ENCODE measurements at places on chromosomes 4 and X.
A peak's percentile ranks its signal among the peaks of the same experiment; 100 is the strongest.

DNA sequence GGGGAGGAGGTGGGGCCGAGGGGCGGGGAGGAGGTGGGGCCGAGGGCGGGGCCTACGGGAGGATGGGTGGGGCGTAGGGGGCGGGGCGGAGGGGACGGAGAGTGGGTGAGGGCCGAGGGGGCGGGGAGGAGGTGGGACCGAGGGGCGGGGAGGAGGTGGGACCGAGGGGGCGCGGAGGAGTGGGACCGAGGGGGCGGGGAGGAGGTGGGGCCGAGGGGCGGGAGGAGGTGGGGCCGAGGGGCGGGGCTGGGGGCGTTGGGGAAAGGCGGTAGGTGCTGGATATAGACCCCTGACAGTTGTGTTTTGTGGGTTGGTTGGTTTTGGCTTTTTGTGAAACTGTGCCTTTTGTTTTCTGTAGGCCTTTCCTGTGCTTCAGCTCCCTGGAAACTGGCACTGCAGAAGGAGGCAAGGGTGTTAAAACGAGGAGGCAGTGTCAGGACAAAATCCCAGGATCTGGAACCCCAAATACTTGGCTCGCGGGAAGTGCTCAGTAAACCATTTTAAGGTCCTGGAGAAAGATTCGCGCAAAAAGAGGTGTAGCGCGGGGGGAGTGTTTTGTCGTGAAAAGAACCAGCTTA, 580 bp upstream of the MMGT1 start:
- DNase-seq: peak; percentile 52

DNA sequence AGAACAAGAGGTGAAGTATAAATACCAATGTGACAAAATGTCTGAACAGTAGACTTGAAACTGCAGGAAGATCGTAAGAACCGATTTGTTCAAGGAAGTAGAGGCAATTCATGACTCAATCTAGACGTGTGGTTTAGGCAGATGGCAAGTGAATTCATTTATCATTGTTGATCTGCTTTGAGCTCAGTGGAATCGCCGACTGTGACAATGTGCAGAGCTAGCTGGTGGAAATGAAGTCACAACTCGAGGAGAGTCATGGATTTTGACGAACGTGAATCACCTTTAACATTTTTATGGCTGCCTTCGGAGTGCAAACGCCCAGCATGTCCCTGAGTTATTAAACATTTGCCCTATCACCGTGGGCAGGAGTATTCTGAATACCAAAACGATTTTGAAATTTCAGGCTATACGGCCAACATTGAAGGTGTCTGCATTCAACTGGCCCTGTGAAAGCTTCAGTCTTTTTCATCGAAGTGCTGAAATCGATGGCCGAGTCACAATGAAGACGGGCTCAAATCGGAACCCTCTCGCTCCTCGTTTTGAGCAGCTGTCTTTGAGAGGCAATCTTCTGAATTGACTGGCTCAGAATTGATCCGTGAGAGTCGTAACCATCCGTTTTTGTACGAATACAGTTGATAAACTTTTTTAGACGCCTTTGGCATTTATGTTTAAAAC, 689 bp upstream of the OGT start:
- peak; percentile 15 for DNase-seq

- no peak for DNase-seq
These were observed 182.7 kb downstream of the ANK2 start for GRCh38 chr4:113232194-113232593.

GRCh38 chrX:132876523-132877338, 81.7 kb downstream of the HS6ST2 start:
- no peak for DNase-seq

DNA sequence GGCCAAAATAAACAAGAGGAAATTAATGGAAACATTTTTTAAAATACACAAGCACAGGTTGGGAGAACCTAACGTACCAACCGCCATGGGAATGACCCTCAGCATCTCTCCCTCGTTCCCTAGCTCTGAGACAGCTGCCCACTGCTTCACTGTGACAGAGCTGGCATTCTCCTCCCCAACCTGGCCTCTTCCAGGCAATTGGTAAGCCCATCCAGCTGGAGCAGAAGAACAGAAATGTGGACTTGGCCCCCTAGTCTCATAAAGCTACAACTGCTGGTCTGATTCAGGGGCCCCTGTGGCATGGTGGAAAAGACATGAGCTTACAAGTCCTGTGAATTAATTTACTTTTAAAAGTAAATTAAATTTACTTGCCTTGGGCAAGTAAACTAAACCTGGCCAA, 245.1 kb downstream of the PTTG2 start:
- no peak for DNase-seq

DNA sequence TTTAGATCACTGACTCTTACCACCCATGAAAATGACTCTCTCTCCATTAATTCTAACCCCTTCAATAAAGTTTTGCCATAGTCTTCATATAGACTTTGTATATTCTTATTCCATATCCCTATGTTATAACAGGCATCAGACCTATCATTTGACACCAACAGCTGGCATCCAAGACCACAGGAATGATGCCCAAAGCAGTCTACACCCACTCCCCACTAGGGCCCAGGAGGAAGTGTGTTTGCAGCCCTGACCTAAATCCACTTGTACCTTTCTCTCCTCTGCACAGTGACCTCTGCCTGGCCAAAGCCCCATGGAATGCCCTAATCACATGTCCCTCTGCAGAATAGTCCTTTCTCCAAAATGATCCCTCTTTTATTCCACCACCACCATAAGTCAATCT, 219.2 kb downstream of the CBR4 start:
- no peak for DNase-seq

- DNase-seq: no peak
These were observed 222.1 kb upstream of the TAPT1 start for GRCh38 chr4:16448241-16448840.

GRCh38 chr4:57344296-57344695, 234.1 kb upstream of the IGFBP7 start:
- DNase-seq: no peak

GRCh38 chrX:10633722-10634121, 13.3 kb upstream of the MID1 start:
- DNase-seq: no peak

DNA sequence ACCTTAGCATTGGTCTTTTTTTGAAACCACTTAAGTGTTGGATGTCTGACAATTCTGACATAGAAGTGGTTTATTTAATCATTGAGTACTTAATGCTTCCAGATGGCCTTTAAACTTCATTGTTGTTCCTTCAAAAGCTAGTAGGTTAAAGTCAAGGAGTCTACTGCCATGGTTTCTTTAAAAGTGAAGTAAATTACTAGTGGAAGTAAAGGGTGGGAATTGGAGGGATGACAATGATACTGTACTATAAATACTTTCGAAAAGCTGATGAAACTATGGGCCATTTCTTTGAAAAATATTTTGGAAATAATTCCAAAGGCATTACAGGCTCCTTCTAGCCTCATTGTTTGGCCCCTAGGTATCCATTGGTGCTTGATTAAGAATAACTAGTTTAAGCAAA, 51.9 kb downstream of the ATP10D start:
- no peak for DNase-seq

DNA sequence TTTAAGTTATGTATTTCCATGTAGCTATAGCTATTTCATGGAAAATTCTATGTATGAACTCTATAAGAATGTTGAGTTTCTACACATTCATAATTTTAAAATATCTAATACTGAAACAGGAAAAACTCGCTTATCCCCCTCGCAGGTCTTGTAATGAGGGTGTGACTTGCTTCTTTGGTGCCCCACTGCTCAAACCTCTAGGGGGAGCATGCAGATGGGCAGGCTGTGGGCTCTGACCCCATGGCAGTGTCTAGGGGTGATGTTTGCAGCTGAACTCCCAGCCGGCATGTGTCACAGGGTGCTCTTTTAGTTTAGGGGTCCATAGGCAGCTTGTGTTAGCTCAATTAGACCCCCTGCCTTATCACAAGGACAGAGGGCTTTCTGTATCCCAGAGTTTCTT, 1825.7 kb upstream of the ADGRL3 start:
- DNase-seq: no peak

DNA sequence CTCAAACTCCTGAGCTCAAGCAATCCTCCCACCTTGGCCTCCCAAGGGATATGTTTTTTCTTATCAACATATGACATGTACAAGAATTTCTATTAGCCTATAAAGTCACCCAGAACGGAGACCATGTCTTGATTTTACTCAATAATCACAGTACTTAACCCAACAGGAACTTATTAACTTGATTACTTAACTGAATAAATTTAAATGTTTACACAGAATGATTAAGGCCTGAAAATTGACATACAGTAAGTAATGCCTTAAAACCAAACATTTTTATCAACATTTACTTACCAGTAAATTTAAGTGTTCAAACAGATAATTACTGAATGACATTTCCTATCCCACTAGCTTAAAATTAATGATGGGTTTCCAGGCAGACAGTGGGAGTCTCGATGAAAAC, 25.4 kb downstream of the EIF4E start:
- no peak for DNase-seq

DNA sequence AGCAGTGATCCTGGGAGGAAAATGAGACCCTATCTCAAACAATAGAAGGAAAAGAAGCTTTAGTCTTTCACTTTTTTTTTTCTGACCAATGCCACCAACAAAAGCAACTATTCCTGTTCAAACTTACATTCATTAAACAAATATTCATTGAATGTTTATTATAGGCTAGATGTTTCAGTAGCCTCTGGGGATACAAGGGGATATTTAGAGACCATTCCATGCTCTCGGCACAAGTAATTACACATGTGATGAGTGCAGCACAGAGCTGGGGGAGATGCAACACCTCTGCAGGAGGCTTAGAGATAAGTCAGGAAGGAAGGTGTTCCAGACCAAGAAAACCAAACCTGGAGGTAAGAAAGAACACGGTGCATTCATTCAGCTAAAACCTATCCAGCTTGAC, 68.3 kb downstream of the PALLD start:
- no peak for DNase-seq

- no peak for DNase-seq
These were observed 250.3 kb downstream of the GBA3 start for GRCh38 chr4:22942920-22943559.

DNA sequence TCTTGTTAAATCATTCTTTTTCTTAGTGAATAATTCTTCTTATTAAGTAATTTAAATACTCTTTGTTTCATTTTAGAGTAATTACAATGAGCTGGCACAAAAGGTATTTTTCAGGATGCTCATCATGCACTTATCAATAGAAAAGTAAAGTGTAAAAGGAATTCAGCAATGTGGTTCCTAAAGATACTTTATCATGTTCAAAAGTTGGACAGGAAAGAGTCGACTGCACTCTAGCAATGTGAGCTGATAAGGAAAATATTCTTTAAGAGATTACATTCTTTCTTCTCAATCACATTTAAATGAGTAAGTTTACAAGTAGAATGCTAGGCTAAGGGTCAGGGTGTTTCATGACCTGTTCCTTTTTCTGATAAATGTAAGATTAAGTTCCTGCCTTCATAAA, 609.5 kb upstream of the FAM241A start:
- DNase-seq: no peak

- no peak for DNase-seq
These were observed 313 bp upstream of the BLOC1S4 start for GRCh38 chr4:6715704-6716017.

- DNase-seq: no peak
These were observed 190.6 kb downstream of the MID1IP1 start for GRCh38 chrX:38991656-38992440.

GRCh38 chrX:17719711-17720110, 17.6 kb upstream of the SCML1 start:
- DNase-seq: no peak
